ENCODE measurements at places on chromosomes 1 and 21. TPM values are rescaled to one million over a fixed set of nuclear protein-coding genes. Genes with fewer than 3 reads are reported as not detected.

The KCNE1 gene
- 0.41 TPM for total RNA-seq

The PSRC1 gene
- 7.7 TPM for total RNA-seq

The TRIM45 gene
- total RNA-seq: 3.7 TPM

The CYP4Z1 gene
- total RNA-seq: 0.41 TPM

The ATP1A4 gene
- total RNA-seq: not detected

The VHLL gene
- total RNA-seq: 0.82 TPM

The PRKAA2 gene
- total RNA-seq: 44.4 TPM

The MUL1 gene
- total RNA-seq: 17.5 TPM

The SPRR2B gene
- total RNA-seq: not detected

The KRTAP13-1 gene
- not detected for total RNA-seq

The DIO1 gene
- not detected for total RNA-seq

The GPX7 gene
- total RNA-seq: 29.3 TPM

The SPRR5 gene
- total RNA-seq: not detected

The OR10Z1 gene
- not detected for total RNA-seq

The RPS27 gene
- 2,198 TPM for total RNA-seq

The BTG3 gene
- total RNA-seq: 20.8 TPM

The E2F2 gene
- total RNA-seq: 1.2 TPM

The TRABD2B gene
- total RNA-seq: under 0.01 TPM

The DCDC2B gene
- total RNA-seq: not detected

The LGR6 gene
- total RNA-seq: 0.41 TPM

The SLC9C2 gene
- total RNA-seq: 3.7 TPM

The TTC24 gene
- total RNA-seq: not detected

The LRRC39 gene
- total RNA-seq: 9.0 TPM

The PIK3CD gene
- 10.6 TPM for total RNA-seq

The PTPN14 gene
- 1.6 TPM for total RNA-seq

The HSD3B2 gene
- not detected for total RNA-seq

The CD1D gene
- total RNA-seq: 0.41 TPM

The C1orf115 gene
- total RNA-seq: 60.7 TPM

The MCOLN2 gene
- total RNA-seq: not detected

The GDAP2 gene
- 75.4 TPM for total RNA-seq

Measured in frontal cortex (tissue), 4 donors.